ENCODE measurements at places on chromosomes 3 and 15.

GRCh38 chr15:66099950-66100671, 153.4 kb downstream of the MEGF11 start:
- no peak for DNase-seq

DNA sequence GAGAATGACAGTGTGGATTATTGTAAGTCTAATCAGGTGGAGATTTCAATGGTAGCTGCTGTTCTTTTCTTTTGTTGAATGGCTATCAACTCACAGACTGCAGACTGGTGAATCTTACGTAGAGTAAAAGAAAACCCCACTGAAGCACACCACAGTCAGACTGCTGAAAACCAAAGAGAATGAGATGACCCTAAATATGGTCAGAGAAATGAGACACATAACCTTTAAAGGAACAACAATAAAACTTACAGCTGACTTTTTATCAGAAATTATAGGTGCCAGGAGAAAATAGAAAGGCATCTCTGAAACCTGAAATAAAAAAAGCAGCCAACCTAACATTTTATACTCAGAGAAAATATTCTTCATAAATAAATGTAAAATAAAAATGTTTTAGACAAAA, 12.7 kb upstream of the UBE3A start:
- DNase-seq = no peak

DNA sequence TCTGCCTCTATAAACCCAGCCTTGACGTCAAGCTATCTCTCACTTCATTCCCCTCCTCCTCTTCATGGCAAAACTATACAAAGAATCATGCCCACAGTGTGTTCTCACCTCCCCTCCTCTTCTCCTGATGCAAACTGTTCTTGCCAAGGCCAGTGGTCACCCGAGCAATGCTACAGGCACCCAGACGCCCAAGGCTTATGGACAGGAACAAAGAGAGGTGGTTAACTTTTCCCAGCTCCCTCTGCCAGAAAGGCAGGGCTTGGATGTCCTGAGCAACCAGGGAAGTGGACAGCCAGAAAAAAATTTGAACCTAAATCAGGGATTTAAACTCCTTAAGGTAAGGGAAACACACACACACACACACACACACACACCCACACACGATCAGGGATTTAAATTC, 5.1 kb downstream of the SLC41A3 start:
- DNase-seq = no peak

- no peak for DNase-seq
Measured at GRCh38 chr3:58528629-58529028, 8.4 kb downstream of the ACOX2 start.

DNA sequence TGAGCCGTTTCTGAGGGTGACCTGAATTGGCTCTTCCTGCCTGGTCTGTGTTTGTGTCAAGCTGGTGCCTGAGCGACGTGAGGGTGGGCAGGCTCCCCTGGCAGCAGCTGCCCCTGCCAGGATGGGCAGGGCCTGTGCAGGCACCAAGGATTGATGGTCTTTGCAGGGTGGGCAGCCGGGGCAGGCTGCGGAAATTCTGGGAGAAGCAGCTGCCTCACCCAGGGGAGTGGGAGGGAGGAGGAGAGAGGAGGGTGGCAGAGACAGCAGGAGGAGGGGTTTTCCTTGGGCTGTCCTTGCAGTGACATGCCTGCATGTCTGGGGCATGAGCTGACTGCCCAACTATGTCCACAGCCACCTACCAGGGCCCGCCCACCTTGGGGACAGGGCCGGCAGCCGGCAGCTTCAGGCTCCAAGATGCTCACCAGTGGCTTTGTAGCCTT, 27.9 kb upstream of the SLC6A6 start:
- no peak for DNase-seq

- DNase-seq = no peak
Measured at GRCh38 chr15:64637412-64637811, 138.0 kb downstream of the RBPMS2 start.

DNA sequence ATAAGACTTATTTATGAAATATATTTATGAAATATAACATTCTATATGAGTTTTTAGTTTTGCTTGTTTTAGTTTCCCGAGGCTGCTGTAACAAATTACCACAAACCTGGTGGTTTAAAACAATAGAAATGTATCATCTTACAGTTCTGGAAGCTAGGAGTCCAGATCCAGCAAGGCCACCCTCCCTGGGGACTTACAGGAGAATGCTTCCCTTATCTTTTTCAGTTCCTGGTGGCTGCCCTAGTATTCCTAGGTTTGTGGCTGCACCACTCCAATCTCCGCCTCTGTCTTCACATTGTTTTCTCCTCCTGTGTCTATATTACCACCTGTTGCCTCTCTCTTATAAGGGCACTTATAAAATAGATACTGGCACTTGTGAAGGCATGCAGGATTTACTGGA, 877.8 kb downstream of the TUSC7 start:
- no peak for DNase-seq

- DNase-seq = no peak
Measured at GRCh38 chr3:153503873-153504272, 341.8 kb downstream of the RAP2B start.

DNA sequence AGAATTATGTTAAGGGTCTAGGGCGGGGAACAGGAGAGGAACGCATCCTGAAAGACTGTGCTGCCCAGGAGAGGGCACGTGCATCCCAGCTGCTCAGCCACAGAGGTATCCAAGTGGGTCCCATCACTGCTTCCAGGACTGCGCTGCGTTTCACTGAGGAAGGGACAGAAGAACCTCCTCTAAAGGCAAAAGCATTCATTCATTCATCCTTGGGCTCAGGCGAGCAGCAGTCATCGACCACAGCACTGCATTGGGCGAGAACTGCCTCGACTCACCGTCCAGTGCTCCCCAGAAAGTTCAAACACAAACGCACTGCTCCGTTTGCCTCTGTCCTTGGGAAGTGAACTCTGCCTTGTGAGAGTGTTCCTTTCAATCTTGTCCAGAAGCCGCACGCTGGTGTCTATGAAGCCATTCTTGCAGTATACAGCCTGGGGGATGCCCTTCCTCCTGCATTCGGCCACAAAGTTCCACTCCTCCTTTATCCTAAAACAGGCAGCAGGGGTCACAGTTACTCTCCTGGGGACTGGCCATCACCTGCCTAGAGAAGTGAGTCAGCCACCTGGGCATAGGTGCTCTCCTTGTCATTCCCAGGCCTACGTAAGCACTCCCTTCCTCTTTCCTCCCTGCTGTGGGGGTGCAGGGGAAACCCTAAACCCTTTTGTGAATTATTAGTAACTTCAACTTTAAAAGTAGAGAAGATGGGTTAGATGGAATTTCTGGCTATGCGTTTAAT, 21.2 kb downstream of the LRRC2 start:
- DNase-seq = peak; percentile 54
